ENCODE measurements at places on chromosomes 3 and 15. TPM values are rescaled to one million over a fixed set of nuclear protein-coding genes. Genes with fewer than 3 reads are reported as not detected.

RARRES1 gene
- 4.8 TPM for total RNA-seq

NRROS gene
- 8.8 TPM for total RNA-seq

PEX5L gene
- total RNA-seq: not detected

GLCE gene
- total RNA-seq: 5.9 TPM

ATP13A4 gene
- 0.13 TPM for total RNA-seq

Data from gastroesophageal sphincter (tissue), 4 donors.